Activated CD4-positive, CD25-positive, alpha-beta regulatory T cell treated with anti-CD3 and anti-CD28 coated beads, Interleukin-2, amount 50 U/mL, for 72 hours (primary cell): ENCODE measurements at places on chromosomes 4 and X.

DNA sequence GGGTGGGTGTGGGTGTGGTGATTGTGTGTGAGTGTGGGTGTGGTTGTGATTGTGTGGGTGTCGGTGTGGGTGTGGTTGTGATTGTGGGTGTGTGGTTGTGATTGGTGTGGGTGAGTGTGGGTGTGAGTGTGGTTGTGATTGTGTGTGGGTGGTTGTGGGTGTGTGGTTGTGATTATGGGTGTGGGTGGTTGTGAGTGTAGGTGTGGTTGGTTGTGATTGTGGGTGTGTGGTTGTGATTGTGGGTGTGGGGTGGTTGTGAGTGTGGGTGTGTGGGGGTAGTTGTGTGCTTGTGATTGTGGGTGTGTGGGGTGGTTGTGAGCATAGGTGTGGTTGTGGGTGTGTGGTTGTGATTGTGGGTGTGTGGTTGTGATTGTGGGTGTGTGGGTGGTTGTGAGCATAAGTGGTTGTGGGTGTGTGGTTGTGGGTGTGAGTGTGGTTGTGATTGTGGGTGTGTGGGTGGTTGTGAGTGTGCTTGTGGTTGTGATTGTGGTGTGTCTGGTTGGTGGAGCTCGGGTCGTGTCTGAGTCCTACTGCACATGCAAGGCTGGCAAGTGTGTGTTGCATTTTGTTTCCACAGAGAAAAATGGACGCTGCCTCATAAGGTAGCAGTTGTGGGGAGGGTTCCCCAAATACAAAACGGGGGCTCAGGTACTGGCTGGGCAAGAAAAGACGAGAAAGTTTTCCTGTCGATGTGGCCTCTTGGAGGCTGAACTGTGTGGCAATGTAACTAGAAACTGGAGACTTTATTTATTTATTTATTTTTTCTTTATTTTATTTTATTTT lies 116.7 kb downstream of the UBE2K start:
- DNase-seq = no peak

DNA sequence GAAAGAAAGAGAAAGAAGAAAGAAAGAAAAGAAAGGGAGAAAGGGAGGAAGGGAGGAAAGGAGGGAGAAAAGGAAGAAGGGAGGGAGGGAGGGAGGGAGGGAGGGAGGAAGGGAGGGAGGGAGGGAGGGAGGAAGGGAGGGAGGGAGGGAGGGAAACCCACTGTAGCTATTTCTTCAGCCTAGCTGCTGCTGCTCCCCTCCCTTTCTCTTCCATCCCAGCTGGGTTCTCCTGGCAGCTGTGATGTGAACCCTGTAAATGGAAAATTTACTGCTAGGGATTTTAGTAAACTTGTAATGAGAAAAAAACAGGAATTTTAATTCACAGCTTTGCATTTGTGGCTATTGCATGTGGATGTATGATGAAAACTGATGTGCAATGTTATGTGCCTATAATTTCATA lies 8.0 kb downstream of the NR0B1 start:
- no peak for DNase-seq

DNA sequence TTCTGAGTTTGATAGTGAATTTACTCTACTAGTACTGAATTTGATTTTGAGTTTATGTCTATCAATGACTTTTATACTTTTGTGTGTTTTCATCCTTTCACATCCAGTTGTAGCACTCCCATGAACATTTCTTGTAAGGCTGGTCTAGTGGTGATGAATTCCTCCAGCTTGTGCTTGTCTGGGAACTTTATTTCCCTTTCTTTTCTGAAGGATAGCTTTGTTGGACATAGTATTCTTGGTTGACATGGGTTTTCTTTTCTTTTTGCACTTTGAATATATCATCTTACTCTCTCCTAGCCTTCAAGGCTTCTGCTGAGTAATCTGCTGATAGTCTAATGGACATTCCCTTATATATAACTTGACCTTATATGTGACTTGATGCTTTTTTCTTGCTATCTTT lies 32.5 kb upstream of the IL2 start:
- no peak for DNase-seq

- DNase-seq = no peak
Observed at GRCh38 chr4:69054578-69055200, 41.6 kb upstream of the UGT2B7 start.

GRCh38 chr4:124658795-124659194 lies 53.7 kb downstream of the ANKRD50 start:
- DNase-seq = no peak

DNA sequence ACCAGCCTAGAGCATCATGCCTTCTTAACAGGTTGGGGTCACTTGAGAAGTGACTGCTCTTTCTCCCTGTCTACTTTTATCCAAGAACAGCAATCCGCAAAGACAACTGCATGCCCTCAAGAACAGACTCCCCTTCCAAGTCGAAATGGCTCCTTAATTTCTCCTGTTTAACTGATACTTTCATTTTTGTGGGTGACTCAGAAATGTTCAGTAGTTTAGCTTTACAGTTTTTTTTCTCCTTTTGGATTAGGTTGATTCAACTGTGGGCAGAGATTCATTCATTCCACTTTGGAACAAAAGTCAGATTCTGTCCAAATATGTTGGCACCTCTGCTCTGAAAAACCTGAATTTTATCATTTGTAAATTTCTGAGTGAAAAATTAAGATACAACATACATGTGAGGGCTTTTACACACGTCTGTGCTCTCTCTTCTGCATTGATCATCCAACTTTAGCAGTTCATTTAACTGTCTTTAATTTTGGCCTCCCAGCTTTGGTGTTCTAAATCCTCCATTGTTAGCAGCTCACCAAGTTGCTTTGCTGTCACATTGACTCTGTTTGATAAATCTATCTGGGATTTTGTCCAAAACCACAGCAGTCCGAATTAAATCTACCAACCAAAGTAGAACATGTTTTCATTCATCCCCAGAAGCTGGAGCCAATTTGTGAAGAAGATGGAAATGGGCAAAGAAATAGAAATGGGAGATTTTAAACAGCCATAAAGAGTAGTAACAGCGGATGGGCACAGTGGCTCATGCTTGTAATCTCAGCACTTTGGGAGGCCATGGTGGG lies 50.0 kb downstream of the HOPX start:
- DNase-seq = no peak

GRCh38 chrX:53686151-53686885 lies at the start of gene HUWE1:
HUWE1 (minus strand) TSS chrX:53686719; CDS start chrX:53654107, 32,612 bp downstream.
- peak; percentile 81 for DNase-seq

DNA sequence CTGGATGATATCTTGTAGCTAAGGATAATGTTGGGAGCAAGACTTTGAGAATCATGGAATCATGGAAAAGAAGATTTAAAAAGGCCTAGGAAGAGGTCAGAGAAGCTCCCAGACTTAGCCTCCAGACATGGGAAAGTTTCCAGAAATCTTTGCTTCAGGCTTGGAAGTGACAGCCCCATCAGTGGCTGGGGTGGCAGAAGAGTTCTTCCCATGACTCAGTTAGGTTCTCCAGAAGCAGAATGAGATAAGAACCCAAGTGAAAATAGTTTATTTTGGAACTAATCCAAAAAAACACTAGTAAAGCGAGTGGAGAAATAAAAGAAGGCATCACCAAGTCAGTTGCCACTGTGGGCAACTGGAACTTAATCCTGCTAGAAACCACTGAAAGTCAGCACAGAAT lies 506.9 kb downstream of the MID1IP1 start:
- DNase-seq = no peak

DNA sequence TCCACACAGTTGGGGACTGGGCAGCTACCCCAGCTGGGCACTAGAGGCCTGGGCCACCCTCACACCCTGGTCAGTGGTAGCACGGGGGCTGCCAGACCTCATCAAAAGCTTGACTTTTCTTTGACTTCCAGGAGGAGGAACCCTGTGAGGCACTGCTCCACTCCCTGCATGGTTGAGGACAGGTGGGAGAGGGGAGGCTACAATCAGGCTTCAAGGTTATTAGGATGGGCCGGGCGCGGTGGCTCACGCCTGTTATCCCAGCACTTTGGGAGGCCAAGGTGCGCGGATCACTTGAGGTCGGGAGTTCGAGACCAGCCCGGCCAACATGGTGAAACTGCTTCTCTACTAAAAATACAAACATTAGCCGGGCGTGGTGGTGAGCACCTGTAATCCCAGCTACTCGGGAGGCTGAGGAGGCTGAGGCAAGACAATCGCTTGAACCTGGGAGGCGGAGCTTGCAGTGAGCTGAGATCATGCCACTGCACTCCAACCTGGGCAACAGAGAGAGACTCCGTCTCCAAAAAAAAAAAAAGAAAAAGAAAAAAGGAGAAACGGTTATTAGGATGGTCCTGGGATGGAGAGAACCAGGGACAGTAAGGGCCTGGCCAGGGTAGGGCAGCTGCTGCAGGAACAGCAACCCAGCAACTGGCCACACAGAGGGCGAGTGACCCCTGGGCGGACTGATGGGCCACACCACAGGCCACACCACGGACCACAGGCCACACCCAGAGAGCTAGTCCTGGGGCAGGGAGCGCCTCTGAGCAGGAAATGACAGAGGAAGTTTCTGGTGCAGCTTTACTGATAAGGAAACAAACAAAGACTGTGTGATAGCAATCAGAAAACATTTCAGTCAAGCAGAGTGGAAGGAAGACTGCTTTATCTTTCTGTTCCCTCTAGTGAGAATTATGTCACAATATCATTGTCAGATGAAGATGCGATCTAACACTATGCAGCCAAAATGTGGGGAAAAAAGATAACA lies 20.5 kb upstream of the OPN1LW start:
- no peak for DNase-seq

DNA sequence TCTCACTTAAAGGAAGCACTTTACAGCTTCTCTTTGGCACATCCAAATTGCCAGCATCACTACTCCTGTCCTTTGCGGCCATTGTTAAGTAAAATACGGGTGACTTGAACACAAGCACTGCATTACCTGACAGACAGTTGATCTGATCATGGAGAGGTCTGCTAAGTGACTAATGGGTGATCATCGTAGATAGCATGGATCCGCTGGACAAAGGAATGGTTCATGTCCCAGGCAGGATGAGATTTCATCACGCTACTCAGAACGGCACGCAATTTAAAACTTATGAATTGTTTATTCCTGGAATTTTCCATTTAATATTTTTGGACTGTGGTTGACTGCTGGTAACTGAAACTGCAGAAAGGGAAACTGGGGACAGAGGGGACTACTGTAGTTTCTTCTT lies 94.1 kb downstream of the NEUROG2 start:
- DNase-seq = no peak

DNA sequence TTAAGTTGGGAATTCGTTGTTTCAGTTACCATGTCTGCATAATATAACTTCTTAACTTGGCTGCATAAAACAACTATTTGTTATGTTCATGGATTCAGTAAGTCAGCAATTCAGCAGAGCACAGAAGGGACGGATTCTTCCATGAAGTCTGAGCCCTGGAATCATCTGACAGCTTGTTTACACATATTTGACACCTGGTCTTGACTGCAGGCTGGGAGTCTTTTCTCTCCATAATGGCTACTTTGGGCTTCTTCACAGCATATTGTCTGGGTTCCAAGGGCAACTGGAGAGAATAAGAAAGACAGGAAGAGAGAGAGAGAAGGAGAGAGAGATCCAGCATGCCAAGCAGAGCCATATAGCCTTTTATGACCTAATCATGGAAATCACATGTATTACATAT lies 23.1 kb downstream of the CENPC start:
- DNase-seq = no peak

DNA sequence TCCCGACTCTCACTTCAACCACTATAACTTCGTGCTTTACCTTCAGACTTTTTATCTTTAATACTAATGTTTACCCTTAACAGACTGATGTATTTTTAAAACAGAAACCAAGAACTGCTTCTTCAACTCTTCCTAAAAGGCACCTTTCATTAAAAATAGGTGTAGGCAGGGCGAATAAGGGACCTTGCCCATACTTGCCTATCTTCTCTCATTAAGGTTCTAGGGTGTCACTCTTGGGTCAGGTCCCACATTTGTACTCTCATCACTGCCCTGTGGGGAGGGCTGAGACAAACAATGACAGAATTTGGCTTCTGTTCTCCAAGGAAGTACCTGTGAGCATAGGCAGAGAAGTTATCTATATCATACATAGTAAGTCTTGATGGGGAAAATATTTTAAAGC lies 69.7 kb downstream of the ANKRD50 start:
- no peak for DNase-seq

DNA sequence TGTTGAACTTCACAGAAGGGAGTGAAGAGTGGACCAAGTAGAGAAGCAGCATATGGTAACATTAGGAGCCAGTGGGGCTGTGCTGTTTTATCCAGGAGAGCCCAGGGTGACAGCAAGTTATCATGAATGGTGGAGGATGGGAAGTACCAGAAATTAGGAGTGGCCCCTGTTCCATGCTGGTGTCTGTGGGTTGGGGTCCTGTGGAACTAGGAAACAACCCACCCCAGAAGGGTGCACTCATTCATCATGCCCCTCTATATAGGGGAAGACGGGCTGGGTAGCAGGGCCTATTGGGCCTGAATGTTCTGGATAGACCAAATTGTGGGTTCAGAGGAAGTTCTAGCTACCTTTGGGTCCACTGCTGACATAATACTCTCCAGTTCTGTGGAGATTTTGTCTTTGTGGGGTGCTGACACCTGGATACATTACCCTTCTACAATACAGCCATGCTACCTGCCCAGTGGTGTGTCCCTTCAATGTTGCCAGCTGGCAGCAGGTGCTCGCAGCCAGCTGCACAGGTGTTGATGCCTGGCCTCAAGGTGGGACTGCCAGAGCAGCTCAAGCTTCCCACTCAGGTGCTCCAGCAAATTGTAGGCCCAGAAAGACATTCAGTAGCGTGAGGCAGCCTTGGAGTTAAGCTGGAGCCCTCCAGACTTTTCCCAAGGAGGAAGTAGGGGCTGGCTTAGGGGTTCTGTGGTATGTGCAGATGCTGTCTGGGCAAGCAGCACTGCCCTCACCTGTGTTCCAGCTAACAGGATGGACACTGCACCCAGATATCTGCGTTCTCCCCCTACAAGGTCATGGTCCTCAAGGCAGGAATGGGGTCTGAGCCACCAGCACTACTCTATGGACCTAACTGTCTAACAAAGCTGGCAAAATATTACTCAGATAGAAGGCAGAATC lies 106.5 kb downstream of the NHSL2 start:
- no peak for DNase-seq

DNA sequence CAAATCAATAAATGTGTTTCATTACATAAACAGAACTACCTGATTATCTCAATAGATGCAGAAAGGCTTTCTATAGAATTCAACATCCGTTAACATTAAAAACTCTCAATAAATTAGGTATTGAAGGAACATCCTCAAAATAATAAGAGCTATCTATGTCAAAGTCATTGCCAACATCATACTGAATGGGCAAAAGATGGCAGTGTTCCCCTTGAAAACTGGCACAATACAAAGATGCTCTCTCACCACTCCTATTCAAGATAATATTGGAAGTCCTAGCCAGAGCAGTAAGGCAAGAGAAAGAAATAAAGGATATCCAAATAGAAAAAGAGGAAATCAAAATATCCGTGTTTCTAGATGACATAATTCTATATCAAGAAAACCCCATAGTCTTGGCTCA lies 466.4 kb downstream of the MAGEE1 start:
- DNase-seq = no peak

GRCh38 chr4:109078724-109079123 lies 223.7 kb downstream of the COL25A1 start:
- no peak for DNase-seq

- no peak for DNase-seq
Observed at GRCh38 chrX:117680286-117680685, 436.3 kb downstream of the KLHL13 start.

DNA sequence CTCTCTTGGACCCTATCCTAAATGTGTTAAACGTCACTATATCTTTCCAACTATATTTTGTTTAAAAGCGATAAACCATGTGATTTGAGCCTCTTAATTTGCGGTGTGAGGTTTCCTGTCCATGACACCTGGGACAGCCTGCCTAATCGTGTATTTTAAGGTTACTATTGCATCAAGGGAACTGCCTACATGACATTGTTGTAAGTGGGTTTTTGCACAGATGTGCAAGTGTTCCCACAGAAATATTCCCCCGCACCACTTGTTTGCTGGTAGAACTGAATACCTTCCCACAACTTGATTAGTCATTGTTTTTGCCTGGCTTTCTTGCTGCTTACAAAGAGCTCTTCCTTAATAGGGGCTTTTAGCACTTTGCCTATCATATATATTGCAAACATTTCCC lies 5.1 kb upstream of the FAM184B start:
- no peak for DNase-seq
